ENCODE measurements at places on chromosomes 16 and 17.

- DNase-seq, result peak; percentile 91
Observed at GRCh38 chr16:89489040-89489897, 1.1 kb downstream of the ANKRD11 start.

- DNase-seq, result no peak
Observed at GRCh38 chr17:4998027-4998731, 429 bp downstream of the KIF1C start.

- DNase-seq, result no peak
Observed at GRCh38 chr17:27461192-27461859, 5.1 kb downstream of the KSR1 start.

DNA sequence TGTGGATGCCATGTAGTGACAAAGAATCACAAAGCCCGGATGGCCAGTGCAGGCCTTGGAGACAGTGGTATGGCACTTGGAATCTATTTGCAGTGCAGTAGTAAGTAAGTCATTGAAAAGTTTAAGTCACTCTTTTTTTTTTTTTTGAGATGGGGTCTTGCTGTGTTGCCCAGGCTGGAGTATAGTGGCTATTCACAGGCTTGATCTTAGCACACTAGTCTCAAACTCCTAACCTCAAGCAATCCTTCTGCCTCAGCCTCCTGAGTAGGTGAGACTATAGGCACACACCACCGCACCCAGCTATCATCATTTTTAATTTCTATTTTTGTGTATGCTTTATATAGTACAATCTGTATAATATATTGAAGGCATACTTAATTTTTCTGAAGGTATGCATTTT lies 4.3 kb upstream of the PLSCR3 start:
- DNase-seq, result no peak

DNA sequence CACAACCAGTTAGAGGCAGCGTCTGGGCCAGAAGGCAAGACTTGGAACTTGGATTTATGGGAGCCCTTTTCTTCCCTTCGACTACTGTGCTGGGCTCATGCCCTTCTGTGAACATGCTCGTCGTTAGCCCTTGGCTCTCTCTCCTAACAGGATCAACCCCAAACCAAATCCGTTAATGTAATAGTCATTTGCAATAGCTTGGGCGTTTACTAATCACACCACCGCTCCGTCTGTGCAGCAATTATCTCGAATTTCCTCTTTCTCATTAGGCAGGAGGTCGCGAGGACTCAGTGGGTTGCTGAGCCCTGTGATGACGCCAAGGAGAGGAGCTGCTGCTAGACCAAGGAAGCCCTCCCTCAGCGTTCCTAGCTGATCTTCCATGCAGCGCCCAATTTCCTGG lies 114.7 kb downstream of the ENGASE start:
- DNase-seq, result no peak
